ENCODE measurements at places on chromosomes 1 and 21.

GRCh38 chr1:62573675-62574074 is 23.6 kb upstream of the ANGPTL3 start:
- DNase-seq: no peak

DNA sequence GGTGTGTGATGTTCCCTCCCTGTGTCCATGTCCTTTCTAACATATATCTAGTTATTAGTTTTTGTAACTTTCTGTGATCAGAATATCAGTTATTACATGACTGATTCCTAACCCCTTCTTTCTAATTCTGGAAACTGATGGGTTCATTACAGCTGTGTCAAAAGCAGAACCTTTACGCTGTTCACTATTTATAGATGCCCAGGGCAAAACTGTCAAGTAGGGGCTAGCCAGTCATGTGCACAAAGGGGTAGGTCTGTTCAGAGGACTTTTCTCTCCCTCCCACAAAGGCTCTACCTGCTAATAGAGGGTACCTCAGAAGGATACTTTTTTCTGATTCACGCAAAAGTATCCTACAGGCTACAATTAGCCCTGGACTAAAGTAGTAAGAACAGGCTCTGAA is 79.2 kb downstream of the NRDC start:
- no peak for DNase-seq

GRCh38 chr1:169529068-169529642 is 43.4 kb upstream of the SLC19A2 start:
- no peak for DNase-seq

DNA sequence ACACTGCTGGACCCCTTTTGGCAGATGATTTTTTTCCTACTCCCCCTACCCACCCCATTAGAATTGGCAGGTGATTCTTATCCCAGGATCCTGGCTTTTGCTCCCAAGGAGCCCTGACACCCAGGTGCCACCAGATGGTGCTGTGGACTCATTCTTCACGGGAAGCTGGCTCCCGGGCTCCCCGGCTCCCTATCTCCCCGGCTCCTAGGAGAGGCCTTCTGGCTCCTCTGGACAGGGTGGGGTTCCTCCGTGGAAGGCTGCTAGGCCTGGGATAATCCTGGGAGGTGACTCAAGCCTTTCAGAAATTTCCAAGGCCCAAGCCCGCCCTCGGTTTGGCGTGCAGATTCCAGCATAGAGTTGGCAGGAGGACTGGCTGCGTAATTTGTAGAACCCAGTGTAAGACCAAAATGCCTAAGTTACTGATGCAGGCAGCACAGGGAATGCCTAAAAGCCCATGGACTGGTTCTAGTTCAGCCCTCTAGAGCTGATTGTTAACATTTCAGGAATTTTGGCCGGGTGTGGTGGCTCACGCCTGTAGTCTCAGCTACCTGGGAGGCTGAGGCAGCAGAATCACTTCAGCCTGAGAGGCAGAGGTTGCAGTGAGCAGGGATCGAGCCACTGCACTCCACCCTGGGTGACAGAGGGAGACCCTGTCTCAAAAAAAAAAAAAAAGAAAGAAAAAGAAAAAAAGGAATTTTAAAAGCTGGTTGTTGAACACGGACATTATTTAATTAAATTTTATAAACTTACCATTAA is 6.8 kb upstream of the BSDC1 start:
- peak; percentile 96 for DNase-seq

GRCh38 chr1:1763657-1764621 is 14.3 kb downstream of the NADK start:
- DNase-seq: no peak

DNA sequence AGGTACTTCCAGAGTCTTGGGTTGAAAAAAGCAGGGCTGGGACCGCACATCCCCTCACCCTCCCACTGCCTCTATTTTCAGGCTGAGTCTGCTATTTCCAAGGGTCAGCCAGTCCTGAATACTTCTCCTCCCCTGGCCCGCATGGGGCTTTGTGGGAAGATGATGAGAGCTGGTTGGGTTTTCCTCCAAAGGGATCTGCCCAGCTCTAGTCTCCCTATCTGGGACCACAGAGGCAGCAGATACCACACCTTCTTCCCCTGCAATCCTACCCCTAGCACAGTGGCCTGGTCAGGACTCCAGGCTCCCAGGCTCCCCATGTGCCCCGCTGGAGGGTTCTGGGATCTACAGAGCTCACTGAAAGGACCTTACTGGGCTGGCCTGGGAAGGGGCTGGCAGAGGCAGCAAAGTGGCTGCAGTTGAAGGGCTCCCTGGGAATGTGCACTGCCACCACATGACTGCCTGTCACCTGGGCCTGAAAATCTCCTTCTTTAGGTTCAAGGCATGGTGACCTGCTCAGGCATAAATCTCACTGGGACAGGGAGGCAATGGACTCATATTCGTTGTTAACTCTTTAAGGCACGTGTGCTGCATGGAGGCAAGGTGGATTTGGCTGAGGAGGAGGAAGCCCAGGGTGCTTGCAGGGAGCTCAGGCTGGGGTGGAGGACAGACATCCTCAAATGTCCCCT is 13.1 kb downstream of the CACNA1S start:
- DNase-seq: no peak

- DNase-seq: no peak
Measured at GRCh38 chr1:217564833-217565232, 66.1 kb downstream of the GPATCH2 start.

DNA sequence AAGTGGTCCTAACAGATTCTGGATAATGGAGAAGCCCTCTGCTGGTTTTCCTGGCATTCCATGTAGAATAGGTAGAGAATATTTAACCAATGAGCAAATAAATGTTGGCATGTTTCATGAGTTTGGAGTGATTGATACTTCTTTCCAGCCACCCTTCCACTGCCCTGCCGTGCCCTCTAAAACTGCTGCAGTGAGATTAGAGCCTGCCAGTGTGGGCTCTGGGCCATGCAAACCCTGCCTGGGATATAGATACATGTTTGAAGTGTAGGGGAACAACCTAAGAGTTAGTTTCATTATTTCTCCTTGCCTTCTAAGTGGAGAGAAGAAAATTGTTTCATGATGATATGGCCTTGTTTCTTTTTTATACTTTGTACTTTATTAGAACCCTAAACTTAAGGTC is 10.4 kb downstream of the UBE2Q1 start:
- DNase-seq: no peak

GRCh38 chr21:37006486-37007291 is at the start of gene RIPPLY3:
RIPPLY3 (plus strand) TSS chr21:37006702; CDS start chr21:37006773, 71 bp downstream.
- no peak for DNase-seq

GRCh38 chr1:209505044-209505443 is 78.5 kb upstream of the CAMK1G start:
- DNase-seq: no peak

GRCh38 chr1:179848233-179848632 is 29.4 kb downstream of the TOR1AIP2 start:
- no peak for DNase-seq

DNA sequence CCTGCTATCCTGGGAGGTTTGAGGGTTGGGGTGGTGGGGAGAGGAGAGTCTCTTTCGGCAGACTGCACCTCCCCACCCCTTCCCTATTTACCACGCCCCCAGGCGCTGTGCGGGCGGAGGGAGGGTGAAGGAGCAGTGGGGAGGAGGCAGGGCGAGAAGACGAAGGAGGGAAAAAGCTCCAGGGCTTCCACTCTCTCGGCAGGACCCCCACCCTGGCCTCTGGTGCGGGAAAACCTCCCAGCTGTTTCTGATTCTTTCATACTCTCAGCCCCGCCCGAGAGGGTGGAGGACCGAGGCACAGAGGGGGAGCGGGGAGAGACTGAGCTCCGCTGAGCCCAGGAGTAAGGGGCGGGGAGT is 866 bp upstream of the WNT2B start:
- no peak for DNase-seq

DNA sequence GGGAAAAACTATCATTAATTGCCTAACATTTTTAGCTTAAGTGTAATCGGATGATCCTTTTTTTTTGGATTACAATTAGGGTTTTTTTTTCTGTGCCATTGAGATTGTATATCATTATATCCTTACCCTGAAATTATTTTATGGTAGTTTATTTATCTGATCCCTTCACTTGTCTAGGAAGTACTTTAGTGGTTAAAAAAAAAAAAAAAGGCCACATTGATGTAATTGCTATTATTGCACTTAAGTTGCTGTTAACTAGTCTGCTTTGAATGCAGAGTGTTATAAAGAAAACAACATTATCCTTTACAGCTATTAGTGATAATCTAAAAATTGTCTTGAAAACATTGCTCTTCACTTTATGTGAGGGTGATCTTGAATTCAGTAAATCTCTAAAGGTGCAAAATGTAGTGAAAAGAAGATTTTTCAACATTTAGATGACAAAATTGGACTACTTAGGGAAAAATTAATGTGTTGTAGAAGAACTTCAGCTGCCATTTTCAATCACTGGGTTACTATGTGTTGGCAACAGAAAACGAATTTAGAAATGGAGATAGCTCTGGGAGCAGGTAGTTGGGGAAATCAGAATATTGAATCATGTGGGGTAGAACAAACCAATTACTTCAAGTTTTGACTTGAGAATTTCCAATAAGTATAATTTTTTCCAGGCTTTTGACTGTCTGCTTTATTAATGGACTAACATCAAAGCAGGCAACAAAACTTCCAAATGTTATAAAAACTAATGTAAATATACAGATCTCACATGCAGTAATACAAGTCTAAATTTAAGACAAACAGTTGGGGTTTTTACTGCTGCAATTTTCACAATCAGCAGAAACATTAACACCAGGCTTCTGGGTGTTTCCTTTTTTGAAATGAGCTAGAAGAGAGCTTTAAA is 5.0 kb downstream of the ADGRL2 start:
- DNase-seq: no peak

DNA sequence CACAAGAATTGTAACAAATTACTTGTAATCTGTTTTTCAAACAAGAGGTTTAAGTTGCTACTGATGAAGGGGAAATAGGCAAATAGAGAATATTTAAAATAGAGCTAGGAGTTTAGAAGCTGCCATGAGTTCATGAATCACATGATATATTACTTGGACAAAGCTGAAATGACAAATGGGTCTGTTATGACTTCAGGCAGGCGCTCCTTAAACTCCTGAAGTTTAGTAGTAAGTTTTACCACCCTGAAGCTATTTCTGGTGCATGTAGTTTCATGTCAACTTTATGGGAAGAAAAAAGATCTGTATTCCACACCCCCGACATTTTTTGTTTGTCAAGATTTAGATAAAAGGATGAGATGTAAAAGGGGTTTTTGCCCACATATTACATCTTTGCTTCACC is 58.5 kb downstream of the PLA2G4A start:
- no peak for DNase-seq

DNA sequence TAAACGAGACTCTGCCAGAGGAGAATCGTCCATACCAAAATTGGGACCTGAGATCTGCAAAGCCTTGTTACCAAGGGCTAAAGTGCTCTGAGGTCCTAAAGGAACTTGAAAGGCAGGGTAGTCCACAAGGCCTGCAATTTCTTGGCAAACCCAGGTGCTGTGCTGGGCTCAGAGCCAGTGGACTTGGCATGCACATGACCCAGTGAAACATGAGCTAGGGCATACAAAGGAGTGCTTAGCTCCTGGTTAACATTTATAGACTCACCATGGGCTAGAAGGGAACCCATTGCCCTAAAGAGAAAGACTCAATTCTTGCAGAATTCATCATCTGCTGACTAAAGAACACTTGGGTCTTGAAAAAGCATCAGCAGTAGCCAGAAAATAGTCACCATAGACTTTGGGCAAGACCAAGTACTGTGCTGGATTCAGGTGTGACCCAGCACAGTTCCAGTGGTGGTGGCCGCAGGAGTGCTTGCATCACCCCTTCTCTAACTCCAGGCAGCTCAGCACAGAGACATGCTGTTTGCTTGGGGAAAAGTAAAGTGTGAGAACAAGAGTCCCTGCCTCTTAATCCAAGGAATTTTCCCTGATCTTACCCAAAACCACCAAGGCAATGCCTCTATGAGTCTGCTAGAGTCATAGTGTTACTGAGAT is 1069.4 kb upstream of the ADGRL2 start:
- DNase-seq: no peak

DNA sequence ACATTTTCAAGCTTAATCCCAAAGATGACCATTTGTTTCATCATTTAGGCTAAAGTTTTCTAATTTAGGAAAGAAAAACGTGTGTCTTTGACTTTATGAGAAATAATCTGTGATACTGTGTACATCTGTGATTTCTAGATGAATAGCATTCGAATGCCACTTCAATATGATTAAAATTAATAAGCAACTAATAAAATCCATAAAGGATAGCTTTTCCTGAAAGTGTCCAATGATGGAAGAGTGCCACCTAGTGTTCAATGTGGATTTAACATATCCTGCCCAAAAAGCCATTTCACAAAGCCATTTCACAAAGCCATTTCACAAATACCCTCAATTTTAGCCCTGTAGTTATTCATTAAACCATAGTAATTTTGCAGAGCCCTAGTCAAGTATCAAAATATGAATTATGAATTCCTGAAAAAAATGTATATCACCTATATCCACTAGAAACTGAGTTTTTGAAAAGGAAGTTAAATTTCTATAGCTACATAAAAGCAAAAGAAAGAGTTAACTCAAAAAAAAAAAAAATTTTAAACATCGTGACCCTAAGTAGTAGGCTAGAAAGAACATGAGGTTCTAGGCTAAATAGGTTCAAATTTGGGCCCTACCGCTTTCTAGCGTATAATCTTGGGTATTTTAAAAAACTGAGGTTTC is 19.1 kb downstream of the NME7 start:
- DNase-seq: no peak

DNA sequence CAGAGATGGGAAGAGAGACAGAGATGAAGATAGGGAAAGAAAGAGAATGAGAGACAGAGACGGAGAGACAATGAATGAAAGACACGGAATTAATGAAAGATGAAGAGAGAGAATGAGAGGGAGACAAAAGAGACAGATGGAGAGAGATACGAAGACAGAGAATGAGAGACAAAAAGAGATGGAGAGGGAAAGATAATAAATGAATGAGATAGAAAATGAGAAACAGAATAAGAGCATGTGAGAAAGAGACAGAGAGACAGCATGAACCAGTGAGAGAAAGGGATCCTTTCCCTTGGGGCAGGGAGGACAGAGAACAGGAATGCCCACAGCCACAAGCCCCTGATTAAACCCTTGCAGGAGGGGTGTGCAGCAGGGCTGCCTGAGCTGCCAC is 5.3 kb upstream of the WNT9A start:
- no peak for DNase-seq

- no peak for DNase-seq
Measured at GRCh38 chr1:230158415-230159291, 91.6 kb downstream of the GALNT2 start.

DNA sequence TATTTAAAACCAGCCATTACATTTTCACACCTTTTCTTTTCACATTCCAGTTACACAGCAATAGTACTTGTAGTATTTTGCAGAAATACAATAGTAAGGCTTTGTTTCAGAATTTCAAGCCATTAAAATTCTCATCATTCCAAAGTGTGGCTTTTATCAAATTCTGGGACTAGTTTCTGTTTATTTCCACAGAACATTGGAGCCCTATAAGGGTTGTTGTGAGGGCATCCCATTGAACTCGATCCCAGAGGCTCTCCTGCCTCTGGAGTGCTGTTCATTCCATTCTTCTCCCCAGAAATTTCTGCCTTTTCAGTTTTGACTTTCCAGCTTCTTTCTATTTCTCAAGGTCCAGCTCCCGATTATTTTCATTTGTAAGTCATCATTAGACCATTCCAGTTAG is 645.5 kb downstream of the ADGRL2 start:
- no peak for DNase-seq

GRCh38 chr1:218376722-218377121 is 31.6 kb downstream of the TGFB2 start:
- no peak for DNase-seq

All from GM04503 (cell line).